Kidney capillary endothelial cell (primary cell): ENCODE measurements at places on chromosomes 11 and 22.

- no peak for DNase-seq
These were observed 10.8 kb downstream of the TMEM86A start for GRCh38 chr11:18709414-18709813.

DNA sequence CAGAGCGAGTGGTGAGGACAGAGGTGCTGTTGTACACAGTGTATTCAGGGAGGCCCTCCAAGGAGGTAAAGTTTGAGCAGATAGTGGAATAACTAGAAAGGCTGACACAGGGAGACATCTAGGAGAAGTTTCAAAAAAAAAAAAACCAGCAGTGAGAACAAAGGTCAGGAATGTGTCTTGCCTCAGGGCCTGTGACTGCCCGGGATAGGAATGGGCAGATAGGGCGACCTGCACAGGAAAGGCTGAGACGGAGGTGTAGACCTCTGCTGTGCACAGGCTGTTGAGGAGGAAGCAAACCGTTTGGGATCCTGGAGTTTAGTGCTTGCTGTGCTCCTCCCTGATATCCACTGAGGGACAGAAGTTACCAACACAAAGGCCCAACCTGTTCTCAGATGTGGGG, 406.5 kb upstream of the B3GAT1 start:
- DNase-seq: no peak

DNA sequence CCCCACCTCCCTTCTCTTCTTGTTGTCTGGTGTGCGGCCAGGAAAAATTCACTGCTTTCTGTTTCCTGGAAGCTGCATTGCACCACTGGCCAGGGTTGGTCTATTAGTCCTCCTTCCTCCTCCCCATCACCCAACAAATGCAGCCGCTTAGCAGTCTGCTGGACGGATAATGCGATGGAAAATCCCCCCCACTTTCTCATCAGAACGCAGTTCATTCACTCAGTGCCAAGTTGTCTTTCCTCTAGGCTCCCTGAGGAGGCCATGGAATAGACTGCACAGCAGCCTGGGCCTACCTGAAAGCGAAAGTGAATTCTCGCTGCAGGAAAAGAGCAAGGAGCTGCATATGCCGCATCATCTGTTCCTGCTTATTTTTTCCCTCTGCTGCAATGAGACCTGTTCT, 513.6 kb downstream of the METTL15 start:
- DNase-seq: peak; percentile 12

DNA sequence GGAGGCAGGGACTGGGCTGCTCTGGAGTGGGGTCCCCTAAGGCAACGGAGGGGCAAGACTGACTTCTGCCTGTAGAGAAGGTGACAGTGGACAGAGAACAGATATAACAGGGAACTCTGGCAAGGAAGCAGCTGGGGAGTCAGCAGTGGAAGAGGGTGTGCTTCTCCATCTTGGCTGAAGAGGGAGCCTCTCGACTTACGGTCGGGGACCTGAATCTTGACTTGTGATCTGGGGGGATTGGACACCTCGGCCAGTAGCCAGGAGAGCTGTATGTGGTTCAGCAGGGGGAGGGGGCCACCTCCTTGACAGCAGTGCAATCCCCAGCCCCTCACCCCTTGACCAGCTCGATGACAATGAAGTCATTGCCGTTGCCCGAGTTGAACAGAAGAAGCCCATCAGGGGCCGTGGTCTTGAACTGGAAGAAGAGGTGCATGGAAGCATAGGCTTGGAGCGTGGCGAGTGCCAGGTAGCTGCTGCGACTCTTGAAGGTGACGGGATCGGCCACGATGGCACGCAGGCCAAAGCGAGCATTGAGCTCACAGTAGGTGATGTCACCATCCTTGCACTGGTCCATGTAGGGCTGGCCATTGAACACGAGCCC, 60.0 kb downstream of the SLC22A12 start:
- peak; percentile 30 for DNase-seq

- no peak for DNase-seq
These were observed 33.6 kb downstream of the ABCC8 start for GRCh38 chr11:17443000-17443399.

DNA sequence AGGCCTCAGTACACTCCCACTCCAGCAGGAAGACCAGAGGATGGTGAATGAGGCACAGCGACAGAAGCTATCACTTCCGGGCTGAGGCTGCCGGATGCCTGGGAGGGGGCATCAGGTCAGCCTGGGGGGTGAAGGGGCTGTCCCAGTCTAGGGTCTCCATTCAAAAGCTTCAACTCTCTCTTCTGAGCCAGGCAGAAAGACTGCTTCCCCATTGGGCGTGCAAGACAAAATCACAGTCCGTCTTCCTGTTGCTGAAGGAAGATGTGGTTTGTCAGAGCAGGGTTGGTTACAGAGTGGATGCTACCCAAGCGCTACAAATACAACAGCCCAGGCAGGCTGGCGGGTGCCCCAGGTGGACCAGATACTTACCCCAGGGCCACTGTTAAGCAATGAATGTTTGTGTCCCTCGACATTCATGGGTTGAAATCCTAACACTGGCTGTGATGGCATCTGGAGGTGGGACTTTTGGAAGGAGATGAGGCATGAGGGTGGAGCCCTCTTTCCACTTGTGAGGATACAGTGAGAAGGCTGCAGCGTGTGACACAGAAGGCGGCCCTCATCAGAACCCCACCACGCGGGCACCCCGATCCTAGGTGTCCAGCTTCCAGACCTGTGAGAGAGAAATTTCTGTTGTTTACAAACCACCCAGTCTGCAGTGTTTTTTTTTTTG, 12.0 kb downstream of the UPK3A start:
- DNase-seq: no peak

- no peak for DNase-seq
These were observed 14.9 kb downstream of the MMP20 start for GRCh38 chr11:102610200-102610599.

DNA sequence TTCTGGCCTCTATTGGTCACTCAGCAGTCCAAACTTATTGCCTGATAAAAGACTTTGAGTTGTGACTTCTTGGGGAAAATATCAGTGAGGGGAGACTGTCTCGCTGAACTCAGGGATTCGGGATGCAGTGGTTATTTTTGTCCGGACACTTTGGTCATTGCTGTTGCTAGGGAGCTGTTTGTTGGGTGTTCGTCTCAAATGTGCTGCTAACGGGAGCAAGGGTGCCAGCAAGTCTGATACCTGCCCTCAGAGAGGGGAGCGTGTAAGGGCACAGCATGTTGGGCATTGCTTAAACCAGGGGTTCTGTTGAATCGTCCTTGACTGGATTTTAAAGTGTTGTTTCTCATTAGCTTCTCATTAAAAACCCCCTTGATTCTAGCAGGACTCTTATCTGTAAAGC, 49.2 kb upstream of the SLC25A18 start:
- DNase-seq: no peak

DNA sequence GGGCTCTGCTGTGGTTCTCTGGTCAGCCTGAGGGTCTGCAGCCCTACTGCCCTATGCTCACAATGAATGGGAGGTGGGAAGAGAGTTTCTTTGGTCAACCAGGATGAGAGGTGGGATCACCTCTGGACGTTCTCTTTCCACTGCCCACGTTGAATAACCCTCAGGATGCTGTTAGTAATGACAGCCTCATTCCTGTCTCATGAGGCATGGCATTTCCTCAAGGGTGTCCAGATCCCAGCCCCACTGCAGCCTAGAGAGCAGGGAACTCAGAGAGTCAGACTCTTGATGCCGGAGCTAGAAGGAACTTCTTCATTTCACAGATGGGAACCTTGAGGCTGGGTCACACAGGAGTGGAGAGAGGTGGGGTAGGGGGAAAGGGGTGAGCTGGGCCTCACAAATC, 196.0 kb downstream of the CEP164 start:
- DNase-seq: peak; percentile 62

- DNase-seq: no peak
These were observed 57.1 kb upstream of the PSMA1 start for GRCh38 chr11:14577292-14577691.

DNA sequence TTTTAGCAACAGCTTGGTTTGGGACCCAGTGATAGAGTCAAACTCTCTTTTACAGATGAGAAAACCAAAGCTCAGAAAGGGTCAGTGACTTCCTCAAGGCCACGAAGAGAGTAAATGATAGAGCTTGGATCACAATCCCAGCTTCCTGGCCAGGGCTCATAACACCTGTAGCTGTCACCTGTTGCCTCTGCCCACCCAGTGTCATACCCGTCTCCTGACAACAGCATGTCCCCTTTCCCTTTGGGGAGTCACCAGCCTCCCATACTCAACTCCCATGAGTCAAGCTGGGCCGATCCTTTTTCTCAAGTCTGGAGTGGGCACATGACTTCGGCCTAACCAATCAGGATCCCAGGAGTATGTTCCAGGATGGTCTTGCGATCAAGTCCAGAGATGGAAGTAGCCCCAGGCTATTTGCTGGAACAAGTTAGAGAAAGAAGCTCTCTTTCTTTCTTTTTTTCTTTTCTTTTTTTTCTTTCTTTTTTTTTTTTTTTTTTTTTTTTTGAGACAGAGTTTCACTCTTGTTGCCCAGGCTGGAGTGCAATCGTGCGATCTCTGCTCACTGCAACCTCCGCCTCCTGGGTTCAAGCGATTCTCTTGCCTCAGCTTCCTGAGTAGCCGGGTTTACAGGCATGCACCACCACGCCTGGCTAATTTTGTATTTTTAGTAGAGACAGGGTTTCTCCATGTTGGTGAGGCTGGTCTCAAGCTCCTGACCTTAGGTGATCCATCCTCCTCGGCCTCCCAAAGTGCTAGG, 27.8 kb upstream of the MYH9 start:
- no peak for DNase-seq

DNA sequence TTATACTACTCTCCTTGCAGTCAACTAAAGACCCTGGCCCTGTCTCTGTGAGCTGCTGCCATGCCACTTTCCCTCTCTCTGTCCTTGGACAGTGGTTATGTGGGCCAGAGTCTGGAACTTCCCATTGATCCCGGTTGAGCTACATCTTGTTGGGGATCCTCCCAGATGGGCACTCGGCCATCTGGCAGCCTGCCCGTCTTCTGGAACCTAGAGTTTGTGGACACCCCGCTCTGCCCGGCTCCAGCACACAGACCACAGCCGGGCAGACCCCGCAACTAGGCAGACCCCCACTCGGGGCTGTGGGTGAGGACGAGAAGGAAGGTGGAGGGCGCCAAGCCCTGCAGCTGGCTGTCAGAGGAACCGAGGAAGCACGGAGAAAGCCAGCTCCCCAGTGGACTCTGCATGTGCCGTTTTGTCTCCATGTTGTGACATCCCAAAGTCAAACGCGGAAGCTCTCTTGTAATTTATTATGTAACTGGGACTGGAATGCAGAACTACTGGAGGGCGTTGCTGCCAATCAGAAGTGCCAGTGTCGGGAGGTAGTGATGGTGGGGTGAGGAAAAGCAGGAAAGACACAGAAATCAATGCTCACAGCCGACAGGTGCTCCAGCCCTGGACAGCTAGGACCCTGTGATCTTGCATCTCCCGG, 207.7 kb downstream of the CEP164 start:
- no peak for DNase-seq

GRCh38 chr11:118200901-118201680, 23.7 kb downstream of the JAML start:
- no peak for DNase-seq

DNA sequence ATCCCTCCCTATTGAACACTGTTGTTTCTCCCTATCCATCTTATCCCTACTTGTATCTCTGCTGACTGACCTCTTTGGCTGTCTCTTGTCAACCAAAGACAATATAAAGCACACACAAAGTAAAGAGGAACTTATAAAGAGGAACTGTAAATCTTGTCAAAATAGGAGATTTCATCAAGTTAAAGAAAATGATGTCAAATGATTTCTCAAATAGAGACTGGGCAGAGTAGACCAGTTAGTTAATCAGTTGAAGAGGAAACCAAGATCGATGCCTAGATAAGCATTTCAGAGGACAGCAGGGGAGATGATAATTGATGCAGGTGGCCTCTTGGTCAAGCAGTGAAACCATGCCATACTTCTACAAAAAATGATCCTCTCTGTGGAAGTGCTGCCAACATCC, 22.7 kb downstream of the KCNQ1OT1 start:
- no peak for DNase-seq

DNA sequence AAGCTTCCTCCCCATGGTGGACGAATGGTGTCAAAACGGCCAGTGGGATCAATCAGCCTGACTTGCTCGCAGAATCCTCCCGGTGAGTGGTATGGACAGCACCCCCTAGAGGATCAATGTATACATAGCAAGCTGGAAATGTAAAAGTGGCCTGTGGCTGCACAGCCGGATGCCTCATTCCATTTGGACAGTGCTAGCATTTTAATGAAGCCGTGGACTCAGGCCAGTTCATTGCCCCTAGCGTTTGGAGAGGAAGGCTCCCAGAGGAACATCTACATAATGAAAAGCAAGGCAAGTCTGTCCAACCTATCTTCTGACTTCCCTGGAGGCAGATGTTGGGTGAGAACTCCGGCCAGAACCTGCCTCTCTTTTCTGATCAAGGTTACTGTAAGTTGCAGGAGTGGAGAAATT, 942.3 kb downstream of the NTM start:
- DNase-seq: no peak
